NCI-H1417 treated with DMSO at 0.1 percent for 48 hours (cell line): ENCODE measurements at places on chromosomes 3 and 15.

GRCh38 chr3:102225407-102226132 lies 209.2 kb upstream of the ZPLD1 start:
- DNase-seq = peak; percentile 26

GRCh38 chr3:17055374-17056276 lies 170.9 kb downstream of the PLCL2 start:
- DNase-seq = no peak

DNA sequence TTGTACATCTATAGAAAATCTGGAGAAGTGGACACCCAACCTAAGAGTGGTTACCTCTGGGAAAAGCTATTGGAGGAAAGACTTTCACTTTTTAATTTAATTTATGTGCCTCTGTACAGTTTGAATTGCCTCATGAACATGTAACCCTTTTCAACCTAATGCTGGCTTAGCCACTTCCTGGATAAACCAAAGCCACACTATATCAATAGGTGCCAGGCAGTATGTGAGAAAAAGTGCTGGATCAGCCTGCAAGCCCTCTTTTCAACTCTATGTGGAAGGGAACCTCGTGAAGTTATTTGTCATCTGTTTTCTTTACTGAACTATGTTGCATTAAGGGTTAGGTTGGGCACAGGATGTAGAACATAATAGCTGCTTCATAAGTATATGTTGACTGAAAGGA lies 9.3 kb upstream of the TOPAZ1 start:
- DNase-seq = no peak

DNA sequence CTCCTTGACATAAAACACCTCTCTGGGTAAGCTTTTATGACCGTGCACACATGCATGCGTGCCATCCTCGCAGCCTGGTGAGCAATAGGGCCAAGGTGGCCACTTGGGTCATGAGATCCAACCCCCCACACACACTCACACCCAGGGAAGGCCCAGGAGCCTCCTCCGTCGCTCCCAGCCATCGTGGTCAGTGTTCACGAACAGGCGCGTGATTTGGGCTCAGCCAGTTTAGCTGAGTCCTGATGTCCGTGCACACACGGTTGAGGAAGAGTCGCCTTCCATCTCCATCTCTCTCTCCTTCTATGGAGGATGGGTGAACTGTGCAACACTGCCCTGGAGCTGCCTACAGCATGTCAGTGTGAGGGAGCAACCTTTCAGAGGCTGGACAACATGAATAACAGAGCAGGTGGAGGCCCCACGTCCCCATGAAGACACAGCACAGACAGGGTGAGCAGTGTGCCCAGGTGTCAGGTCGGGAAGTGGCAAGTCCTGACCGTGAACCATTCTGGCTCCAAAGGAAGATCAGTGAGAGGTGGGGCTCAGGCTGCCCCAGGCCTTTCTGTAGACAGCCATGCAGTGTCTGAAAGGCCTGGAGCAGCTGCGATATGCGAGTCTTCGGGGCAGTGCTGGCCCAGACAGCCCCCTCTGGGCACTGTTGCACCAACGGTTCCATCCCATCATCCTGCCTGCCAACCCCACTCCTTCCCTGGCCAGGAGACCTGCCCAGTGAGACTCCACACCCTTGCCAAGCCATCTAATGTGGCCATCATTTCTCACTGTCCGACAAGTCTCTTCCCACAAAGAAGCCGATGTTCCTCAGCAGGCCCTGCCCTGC lies 253.4 kb downstream of the OCA2 start:
- DNase-seq = no peak

DNA sequence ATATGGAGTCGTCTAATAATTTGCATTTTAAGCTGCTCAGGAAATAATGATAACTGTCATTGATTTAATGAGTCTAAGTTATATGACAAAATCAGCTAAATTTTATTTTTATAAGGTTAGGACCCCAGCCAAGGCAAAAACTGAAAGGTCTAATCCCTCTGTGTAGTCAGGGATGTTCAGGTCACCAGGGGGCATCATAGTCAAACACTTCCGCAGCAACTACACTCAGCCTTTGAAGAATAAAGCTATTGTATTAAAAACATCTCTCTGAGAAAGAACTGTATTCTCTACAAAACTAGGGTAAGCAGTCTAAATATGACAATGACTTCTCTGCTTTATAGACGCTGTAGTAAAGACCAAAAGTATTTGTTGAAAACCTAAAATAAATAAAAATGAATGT lies 15.0 kb downstream of the INTS14 start:
- DNase-seq = no peak

- no peak for DNase-seq
Measured at GRCh38 chr3:136070334-136070733, 104.8 kb downstream of the PPP2R3A start.

GRCh38 chr15:77550301-77551251 lies 82.1 kb downstream of the LINGO1 start:
- DNase-seq = no peak

DNA sequence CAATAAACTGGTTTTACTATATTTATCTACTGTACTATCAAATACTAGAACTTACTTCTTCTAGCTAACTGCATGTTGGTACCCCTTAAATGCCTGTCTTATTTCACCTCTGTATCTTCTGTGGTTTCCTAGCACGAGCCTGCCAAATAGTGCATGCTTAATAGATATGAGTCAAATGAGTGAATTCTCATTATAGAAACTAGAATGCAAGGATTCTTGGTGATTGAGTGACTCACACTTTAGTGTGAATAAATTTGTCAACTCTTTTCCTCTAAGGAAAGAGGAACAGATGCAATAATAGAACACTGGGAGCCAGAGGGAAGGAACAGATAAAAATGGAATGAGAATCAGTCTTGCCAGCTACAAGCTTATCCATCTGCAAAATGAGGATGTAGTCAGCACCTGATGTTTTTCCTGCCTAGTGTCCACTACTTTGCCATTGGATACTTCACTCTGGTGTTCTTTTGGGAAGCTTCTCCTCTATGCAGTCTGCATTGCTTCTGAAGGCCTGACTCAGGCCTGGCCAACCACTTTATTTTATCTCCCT lies 189.1 kb upstream of the CADPS start:
- no peak for DNase-seq

GRCh38 chr3:7305561-7305960 lies 444.6 kb downstream of the GRM7 start:
- no peak for DNase-seq

- DNase-seq = no peak
Measured at GRCh38 chr3:54877730-54878129, 50.1 kb downstream of the LRTM1 start.

DNA sequence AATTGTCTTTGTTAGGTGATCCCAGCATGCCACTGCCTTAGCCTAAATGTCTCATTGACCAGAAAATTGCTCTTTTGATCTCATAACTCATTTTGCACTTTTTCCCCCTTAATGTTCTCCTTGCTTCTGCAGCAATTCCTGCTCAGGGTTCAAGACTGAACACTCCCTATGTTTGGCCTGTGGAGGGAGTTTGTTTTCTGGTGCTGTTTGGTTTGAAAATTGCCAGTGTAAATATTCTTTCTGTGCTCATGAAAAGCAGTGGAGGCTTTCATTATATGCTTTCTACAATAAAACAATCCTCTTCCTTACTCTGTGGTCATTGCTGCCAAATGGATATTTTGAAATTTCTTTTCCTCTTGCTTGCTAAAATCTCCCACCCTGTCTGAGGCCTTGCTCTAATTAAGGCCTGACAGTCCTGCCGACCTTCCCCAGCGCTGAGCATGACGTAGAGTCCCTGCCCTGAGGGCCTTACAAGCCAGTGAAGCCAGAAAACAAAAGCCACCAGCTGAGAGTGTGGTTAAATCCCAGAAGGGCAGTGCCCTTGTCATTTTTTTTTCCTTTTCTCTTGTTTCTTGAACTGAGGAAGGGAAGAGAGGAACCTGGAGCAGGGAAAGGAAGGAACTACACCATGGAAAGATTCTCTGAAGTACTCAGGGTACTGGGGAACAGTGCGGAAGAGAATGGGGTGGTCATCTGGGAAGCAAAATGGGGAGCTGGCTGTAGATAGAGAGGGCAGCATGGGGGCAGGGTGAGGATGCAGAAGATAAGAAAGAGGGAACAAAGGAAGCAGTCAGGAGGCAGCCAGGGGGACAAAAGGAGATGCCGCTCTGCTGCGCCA lies 24.8 kb downstream of the ZBTB38 start:
- DNase-seq = no peak

- no peak for DNase-seq
Measured at GRCh38 chr15:40290918-40291574, 8.2 kb upstream of the ANKRD63 start.

GRCh38 chr3:4864503-4864902 lies 114.7 kb upstream of the BHLHE40 start:
- no peak for DNase-seq

GRCh38 chr3:127159543-127159942 lies 33.4 kb upstream of the PRR23E start:
- peak; percentile 77 for DNase-seq

DNA sequence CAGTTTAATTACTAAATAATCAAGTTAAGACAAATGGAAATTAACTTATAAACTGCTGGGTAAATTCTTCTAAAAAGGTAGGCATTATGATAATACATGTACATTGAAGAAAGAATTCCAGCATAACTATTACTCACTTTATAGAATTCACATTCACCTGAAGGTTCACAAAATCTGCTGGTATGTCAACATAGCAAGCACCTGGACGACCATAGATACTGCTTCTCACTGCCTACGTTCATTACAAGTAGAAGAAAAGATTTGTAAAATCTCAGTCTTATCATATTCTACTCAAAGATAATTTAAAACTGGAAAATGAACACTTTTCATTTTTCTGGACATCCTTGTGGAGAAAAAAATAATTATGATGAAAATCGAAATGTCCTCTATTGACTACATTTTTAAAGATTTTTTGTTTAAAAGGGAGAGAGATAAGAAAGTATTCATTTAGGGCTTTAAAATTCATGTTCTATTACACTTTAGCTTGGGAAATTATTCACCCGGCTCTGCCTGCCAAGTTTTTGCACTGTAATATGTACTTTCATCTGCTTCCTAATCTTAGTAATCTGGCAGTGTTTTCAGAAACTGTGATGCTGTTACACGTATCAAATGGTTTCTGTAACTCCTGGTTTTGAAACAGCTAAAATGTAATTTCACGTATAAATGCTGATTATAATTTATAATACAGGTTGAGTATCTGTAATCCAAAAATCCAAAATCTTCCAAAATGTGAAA lies 16.1 kb downstream of the HACL1 start:
- DNase-seq = no peak

GRCh38 chr3:63051920-63052319 lies 176.7 kb upstream of the CADPS start:
- no peak for DNase-seq

- DNase-seq = peak; percentile 3
Measured at GRCh38 chr3:112350018-112350810, 17.3 kb downstream of the CD200 start.

DNA sequence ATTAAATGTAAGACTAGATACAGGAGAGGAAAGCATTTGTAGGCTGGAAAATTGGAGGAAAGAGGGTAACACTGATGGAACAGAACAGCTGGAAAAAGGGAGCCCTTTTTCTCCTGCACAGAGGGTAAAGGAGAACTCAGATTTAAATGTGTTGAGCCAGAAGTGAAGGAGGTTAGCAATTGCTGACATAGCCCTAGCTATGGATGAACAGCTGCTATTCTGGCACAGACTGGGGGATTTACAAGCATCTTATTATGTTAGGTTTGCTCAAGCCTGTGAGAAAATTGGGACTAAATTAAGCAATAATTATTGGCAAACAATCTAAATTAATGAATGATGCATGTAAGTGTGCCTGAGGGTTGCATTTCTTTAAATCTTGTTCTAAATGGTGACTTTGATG lies 40.6 kb upstream of the PRR20G start:
- no peak for DNase-seq

GRCh38 chr15:66797921-66798320 lies 95.9 kb downstream of the SMAD6 start:
- DNase-seq = no peak

DNA sequence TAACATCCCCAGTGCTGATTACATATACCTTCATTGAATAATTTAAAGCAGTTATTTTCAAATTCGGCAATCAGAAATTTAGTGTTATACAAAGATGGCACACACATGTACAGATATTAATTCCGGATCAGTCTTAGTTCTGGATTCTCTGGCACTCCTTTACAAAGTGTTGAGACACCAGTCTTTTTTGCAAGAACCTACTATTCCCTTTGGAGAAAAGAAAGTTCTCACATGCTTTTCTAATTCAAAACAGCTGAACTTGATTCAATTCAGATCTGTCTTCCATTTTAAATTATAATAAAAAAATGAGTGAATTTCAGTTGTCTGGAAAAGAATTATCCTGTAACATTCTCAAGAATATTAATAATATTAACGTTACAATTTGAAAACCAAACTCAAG lies 20.4 kb downstream of the CCDC191 start:
- no peak for DNase-seq

GRCh38 chr3:105674437-105675065 lies 194.3 kb downstream of the CBLB start:
- DNase-seq = no peak

DNA sequence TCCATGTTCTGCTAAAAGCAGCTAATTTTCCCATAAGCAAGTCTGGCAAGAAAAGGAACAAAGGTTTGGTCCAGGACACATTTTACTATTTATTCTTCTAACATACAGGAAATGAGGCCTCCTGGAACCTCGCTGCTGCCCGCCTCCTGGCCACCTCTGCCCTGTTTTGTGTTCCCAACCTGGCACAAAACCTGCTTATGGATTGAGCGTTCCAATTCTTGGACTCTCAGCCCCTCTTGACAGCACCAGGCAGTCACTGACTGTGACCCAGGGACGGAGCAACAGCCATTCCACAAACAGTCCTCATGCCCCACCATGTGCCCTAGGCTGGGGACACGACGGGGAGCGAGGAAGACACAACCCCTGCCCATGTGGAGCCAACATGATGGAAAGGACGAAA lies 11.6 kb upstream of the SSUH2 start:
- no peak for DNase-seq

DNA sequence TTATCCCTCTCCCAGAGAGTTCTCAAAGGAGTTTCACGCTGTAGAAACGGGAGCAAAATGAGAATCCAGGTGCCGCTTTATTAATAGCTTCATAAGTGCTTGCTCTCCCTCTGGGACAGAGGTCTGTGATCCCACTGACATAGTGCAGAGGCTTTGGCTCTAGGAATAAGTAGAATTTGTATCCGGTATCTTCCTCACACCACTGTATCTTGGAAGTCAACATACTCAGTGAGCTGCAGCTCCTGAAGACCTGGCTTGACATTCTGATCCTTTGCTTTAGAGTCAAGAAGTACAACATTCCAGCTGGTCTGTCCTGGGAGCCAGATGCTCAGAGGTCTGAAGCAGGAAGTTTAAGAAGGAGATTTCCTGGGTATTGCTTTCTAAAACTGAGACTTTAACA lies 323.0 kb downstream of the LPP start:
- no peak for DNase-seq

DNA sequence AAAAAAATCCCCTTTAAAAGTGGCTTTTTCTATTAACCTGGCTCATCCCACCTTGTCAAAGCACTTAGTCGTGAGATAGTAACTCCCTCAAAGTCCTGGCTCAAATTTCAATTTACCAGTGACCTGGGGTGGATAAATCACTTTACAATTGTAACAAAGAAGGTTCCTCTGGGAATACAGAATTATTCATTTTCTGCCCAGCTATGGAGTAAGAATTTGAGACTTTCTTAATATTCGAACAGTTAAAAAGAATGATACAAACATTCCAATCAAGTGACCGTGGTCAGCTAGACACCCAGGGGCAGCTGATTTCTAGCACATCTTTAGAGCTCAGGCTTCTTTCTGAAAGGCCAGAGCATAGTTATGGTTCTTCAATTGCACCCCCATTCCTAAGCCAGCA lies 291.0 kb upstream of the TGFBR2 start:
- DNase-seq = no peak

GRCh38 chr3:128376516-128376915 lies 90.2 kb downstream of the DNAJB8 start:
- no peak for DNase-seq
